ENCODE measurements at places on chromosomes 2 and 18.

- DNase-seq, result no peak
Measured at GRCh38 chr18:74806700-74807416, 209.2 kb downstream of the ZNF407 start.

DNA sequence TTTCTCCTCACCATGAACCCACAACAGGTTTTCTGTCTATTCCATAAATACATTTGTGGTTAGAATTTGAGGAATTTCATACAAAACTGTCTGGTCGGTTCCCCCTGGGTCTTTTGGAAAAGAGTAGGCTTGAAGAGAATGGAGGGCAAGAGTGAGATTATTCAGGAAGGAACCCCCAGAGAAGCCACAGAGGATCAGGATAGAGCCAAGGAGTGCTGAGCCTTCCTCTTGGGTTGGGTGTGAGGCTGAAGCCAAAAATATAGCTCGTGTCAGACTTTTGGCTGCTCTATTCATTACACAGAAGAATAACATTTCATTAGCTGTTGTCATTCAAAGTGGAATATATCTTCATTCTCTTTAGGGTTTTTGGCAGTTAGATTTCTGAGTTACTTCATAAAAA lies 45.9 kb upstream of the YES1 start:
- no peak for DNase-seq

GRCh38 chr2:138272524-138273195 lies 228.9 kb upstream of the SPOPL start:
- DNase-seq, result no peak

DNA sequence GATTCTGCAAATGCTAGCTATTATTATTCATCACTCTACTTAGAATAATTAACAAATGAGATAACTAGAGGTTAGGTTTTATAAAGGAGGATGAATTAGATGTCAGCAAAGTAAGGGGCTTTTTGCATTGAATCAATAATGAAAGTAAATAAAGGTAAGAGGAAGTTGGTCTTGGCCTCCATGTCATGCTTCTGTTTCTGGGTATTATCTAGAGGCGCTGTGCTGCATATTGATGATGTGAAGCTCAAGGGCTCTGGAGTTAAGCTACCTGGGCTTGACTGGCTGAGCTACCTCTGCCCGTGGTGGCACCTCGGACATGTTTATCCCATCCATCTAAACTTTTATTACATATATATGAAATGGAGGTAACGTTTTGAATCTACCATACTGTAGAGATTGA lies 350.9 kb downstream of the PARD3B start:
- DNase-seq, result no peak

DNA sequence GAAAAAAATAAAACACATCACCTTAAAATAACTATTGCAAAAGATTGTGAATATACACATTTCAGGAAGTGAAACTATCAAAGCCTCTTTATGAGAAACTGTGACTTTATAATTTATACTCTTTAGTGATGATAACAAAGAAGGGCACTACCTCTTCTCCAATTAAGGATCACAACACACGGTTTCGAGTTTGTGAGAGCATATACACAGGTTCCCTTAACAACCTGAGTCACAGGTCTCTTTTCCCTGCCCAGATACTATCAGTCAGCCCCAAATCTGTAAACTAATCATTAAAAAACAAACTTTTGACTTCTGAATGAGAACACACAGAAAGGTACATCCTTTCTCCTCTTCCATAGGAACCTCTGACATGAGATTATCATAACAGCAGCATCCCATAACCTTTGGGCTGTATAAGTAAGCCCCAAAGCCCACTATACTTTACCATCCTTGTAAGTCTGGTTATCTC lies 44.9 kb downstream of the PTPN2 start:
- no peak for DNase-seq

DNA sequence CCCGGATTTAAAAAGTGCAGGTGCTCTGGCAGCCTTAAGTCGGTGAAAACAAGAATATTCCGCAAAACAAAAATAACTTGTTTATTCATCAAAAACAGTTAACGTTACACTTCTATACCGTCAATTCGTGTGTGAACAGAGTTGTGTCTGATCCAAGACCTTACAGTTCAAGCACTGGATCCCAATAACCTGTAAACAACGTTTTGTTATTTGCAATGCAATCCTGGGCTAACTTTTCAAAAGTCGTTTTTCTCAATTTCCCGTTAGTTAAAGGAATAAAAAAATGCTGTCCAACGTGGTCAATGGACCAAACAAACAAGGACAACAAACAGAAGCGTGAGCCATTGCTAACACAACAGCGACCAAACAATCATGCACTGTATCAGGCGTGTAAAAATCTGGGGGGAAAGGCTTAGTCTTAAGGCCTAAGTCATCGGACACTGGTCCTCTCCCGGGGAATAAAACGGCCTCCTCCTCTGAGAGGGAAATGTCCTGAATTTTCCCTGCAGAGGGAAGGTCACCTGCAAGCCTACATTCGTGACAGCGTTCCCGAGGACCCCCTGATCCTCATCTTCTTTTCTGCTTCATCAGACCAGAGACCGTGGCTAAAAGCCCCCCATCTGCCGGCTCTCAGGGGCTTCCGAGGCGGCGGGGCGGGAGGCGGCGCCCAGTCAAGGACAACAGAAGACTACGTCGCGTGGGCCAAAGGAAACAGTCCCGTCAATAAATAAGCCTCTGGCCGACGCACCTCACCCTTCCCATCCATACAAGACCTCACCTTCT lies 490 bp downstream of the NDUFS1 start:
- no peak for DNase-seq

DNA sequence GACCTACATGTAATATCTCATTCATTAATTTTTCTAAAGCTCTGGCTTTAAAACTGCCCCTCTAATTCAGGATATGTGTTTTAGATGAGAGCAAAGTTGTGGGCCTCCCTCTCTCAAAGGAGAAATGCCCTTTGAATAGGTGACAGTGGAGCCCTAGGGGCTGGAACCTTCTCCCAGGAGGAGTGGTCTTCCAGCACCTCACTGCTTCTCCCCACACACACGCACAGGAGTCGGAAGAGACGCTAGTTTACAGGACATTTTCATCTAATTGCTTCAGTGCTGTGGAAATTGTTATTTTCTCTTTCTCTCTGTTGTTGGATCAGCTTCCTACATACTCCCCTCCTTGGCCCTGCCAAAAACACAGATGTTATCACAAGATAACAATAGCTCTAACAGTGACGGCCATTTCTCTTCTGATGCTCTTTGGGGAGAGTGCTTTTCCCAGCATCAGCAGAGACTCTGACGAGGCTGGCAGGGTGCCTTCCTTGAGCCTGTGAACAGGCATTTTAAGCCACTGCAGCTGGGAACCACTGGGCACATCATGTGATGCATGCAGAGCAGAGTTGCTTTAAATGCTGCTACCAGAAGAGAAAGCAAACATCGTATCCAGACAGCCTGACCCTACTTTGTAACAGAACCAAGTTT lies 209.4 kb upstream of the SP5 start:
- DNase-seq, result no peak

DNA sequence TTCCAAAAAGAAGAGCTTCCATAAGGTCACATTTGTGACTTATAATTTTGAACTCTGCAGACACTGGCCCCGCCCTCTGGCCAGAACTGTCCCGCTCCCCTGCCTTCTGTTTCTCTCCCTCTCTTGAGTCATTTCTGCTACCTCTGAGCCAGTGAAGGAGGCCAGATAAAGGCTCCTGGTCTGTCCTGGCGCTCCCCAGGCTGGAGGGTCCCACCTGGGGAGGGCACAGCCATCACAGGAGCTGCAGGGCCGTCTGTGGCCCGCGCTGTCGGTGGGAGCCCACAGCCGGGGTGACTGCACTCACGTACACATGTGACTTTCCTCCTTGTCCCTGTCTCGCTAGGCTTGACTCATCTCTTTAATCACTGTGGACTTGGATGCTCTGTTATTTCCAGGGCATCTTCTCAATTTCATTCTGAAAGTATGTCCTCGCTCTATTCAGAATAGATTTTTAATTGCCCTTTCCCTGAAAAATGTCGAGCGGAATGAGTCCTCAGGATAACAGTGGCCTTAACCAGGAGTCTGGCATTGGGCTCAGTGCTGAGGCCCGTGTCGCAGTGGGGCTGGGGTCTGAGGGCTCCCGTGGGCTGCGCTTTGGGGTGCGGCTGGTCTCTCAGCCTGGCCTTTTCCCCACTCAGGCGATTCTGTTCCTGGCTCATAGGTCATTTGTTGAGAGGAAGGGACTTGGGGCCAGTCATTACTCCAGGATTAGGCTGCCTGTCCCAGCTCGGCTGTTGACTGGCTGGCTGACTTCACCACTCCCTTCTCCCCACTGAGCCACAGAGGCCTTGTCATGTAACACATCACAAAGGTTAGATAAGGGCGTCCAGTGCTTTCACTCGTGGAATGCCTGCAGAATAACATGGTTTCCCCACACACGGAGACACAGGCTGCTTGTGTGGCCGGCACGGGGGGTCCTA lies 34.5 kb downstream of the KLHL29 start:
- DNase-seq, result no peak

- no peak for DNase-seq
Measured at GRCh38 chr2:181850936-181851560, 40.5 kb upstream of the ITPRID2 start.

DNA sequence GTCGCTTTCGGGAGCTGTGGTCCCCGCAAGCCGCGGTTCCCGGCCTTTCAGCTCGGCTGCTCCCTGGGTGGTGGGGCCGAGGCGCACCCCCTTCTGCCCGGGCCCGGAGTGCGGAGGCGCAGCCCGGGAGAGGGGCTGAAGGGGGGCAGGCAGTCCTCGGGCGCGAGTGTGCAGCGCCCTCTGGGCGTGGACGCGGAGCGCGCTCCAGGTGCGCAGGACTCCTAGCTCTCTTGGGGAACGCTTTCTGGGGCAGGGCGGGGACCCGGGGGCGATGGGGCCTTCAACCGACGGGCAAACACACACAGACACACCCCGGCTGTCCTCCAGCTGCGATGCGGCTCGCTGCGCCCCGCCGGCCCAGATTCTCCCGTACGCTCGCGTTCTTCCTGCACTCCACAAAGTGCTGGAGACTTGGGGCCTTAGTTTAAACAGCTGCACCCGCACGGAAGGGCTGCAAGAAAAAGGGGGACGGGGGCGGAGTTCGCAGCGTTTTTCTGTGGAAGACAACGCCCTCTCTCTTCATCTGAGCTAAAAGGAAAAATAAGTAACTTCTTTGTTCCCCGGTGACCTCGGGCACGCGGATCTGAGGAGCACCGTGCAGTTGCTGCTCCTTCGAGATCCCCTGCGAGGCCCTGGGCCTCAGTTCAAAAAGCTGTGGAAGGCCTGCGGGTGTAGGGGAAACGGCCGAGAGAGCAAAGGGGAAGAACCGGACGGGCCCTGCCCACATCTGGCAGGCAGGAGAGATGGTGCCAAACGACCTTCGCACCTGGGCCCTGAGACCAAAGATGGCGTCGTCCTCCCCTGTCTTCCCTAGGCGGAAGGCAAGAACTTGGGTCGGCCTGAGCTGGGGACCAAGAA lies 593 bp upstream of the SDC1 start:
- peak; percentile 35 for DNase-seq

DNA sequence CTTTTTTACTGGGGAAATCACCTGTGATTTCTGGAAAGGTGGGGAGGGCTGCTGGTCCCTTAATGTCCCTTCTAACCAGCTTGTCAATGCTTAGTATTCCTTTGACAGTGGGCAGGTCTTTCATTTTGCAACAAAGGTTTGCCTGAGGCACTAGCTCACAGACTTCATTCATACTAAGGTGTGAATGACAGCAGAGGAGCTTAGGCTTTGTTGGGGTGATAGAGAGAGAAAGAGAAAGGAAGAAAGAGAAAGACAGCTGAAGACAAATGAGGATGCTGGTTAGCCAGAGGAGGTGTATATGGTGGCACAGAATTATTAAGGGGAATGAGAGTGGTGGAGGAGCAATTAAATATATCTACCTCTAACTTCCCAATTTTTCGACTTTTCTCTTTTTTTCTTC lies 28.9 kb upstream of the GTF2A1L start:
- DNase-seq, result no peak

DNA sequence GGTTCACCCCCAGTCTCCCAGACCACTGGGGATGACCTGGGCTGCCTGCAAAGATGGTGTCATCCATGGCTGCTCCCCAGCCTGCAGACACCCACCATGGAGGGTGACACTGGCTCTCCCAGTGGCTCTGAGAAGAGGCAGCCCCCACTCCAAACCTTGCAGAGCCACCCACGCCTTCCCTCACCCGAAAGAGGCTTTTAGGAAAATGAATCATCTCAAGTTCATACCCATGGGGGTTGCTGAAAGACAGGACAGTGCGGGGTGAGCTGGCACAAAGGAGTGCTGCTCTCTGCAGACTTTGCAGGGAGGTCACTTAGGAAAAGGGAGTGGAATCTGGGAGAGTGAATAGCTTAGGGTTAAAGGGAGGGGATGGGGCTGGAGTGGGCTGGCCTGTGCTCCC lies 36.4 kb downstream of the MPHOSPH10 start:
- DNase-seq, result no peak

GRCh38 chr2:127208313-127208712 lies 11.8 kb downstream of the CYP27C1 start:
- DNase-seq, result no peak

DNA sequence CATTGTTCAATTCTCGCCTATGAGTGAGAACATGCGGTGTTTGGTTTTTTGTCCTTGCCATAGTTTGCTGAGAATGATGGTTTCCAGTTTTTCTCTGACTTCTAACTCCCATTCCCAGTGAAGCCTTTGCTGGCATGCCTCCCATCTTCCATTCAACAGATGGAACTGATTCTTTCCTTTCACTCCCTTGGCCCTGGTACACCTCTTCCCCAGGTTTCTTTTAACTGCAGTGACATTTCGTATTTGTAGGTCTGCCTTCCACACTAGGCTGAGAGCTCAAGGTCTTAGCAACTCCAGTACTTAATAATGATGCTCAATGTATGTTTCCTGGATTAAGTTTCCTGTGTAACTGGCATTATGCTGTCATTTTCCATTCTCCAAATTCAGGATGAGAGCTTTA lies 48.5 kb downstream of the GAREM1 start:
- no peak for DNase-seq

- no peak for DNase-seq
Measured at GRCh38 chr18:13390711-13391110, 172.2 kb downstream of the LDLRAD4 start.

DNA sequence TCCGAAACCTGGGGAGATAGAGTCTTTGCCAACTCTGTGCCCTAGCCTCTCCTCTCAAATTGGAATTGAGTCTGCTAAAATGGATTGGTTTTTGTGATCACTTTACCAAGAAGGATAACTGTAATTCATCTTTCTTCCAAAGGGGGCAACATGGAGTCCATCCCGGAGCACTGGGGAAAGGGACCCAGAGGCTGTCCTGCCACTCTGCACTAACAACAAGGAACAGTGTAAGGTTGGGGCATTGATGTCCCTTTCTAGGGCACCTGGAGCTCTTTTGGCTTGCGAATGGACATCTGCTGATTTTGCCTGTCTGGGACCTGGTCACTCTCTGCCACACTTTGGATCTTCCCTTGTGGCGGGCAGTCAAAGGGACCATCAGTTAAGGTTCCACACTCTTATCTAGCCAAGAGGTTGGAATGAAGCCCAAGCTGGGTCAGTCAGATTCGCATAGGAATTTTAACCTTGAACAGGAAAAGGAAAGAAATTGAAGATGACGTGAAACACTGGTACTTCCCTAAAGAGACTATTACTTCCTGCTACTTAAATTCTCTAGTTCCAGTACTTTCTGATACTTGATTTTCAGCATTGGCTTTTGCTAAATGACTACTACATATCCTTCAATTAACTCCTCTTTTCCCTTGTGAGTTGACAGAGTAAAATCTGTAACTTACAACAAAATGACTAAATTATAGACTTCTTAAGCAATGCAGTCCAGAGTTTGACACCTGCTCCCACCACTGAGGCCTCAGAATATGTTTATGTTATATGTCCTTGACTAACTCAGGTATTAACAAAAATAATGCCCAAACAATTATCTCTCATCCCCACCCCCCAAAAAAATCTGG lies 64.7 kb upstream of the KLF7 start:
- no peak for DNase-seq
